ENCODE measurements at places on chromosomes 16 and 17.

GRCh38 chr17:75271233-75271954 lies 363 bp upstream of the MIF4GD start:
- DNase-seq, result peak; percentile 94

- no peak for DNase-seq
These were observed 52.6 kb downstream of the CCDC57 start for GRCh38 chr17:82160075-82160474.

DNA sequence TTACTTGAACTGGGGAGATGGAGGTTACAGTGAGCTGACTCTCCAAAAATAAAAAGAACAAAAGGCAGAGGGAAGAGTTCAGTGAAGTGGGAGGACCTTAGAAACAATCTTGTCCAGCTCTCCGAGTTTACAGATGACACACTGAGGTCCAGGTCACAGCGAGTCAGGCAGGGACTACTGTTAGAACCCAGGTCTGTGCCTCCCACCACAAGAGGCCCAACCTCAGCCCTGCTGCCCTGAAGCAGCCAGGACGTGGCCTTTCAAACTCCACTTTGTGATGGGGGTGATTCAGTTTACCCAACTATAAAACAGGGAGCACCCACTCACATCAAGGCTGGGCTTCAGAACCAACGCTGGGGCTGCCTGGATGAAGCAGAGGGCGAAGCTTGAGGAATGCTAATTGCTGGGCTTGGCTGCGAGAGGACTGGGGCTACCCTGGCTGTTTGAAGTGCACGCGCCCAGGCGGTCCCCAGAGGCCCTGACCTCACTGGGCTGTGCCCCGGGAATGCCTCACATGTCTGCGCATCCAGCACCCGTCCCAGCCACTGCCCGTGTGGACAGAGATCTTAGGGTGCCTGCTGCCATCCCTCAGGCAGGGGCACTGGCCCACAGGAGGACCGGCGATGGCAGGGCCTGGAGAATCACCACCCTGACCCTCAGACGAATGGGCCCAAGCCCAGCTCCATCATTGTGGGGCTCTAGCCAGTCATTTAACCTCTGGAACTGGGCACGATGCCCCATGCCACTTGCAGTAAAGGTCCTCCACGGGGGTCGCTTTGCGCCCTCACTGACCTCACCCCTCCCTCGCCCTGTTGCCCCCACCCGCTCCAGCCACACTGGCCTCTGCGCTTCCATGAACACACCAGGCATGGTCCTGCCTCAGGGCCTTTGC lies 11.4 kb downstream of the SLC5A10 start:
- DNase-seq, result no peak

DNA sequence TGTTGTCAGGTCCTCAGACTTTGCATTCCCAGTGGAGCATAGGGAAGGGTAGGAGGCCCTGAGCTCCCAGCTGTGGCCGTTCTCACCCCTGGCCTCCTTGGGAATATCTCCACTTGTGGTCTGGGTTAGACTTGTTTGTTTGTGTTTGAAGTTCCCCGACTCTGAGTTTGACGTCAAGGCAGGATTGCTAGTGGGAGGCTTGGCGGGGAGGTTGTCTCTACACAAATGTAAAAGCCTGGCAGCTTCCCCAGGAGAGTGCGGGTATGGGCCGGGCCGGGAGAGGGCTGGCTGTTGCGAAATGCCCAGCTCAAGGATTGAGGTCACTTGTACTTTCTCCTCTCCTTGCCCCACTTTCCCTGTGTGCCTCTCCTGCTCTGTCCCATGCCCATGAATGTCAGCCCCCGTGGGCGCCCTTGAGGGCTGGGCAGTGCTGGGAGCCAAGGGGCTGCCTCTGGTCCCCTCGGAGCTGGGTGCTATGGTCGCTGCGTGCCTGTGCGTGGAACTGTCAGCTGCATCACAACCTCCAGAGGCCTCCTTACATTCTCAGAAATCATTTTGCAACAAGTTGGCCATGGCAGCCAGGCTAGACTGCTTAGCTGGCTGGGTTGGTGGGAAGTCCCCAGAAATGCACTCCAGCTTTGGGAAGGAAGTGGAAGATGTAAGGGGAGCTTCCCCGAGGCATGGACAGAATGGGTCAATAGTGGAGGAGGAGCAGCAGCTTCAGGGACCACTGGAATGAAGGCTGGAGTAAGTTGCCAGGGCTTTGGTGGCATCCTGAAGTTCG lies 84.3 kb downstream of the KSR1 start:
- DNase-seq, result no peak

DNA sequence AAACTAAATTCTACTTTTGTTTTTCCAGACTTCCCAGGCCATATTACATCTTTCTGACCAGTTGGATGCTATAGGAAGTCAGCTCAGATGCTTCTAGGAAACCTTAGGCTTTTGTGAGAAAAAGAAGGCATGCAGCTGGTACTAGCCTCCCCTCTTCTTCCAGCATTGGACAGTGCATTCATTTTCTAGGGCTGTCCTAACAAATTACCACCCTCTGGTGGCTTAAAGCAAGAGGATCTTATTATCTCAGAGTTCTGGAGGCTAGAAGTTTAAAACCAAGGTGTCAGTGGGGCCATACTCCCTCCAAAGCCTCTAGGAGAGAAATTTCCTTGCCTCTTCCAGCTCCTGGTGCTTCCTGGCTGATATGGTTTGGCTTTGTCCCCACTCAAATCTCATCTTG lies 467.8 kb downstream of the SLC39A11 start:
- no peak for DNase-seq

DNA sequence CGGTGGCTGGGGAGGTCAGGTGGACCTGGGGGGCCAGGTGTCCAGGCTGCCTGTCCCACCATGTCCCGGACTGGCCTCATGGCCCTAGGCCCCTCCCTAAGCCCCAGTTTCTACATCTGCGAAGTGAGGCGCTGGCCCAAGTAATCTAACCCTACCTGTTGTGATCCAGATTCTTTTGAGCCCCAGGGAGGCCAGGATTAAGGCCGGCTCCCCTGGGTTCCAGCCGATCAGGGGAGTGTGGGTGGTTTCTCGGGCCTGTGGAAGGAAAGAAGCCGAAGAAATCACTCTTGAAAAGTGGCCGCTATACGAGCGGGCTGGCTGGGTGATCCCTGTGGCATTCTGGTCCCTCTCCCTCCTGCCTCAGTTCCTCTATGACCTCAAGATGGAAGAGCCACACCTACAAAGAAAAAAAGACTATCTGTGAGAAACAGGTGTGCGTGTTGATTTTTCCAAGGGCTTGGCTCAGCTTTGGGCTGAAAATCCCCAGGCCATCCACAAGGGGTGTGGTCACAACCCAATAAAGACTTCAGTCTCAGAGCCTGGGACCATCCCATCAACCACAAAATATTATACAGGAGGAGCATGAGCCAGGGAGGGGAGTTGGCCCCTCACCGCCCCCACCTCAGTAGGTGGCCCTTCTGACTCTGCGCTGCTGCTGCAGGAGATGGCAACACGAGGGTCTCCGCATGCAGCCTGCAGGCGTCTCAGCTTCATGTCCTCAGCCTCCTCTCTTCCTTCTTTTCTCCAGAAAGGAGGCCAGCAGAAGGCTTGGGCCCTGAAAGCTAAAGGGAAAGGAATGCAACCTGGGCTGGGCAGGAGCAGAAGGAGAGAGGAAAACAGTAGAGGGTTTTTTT lies 20.3 kb downstream of the GPR142 start:
- no peak for DNase-seq

GRCh38 chr16:17252064-17252463 lies 218.7 kb downstream of the XYLT1 start:
- no peak for DNase-seq

DNA sequence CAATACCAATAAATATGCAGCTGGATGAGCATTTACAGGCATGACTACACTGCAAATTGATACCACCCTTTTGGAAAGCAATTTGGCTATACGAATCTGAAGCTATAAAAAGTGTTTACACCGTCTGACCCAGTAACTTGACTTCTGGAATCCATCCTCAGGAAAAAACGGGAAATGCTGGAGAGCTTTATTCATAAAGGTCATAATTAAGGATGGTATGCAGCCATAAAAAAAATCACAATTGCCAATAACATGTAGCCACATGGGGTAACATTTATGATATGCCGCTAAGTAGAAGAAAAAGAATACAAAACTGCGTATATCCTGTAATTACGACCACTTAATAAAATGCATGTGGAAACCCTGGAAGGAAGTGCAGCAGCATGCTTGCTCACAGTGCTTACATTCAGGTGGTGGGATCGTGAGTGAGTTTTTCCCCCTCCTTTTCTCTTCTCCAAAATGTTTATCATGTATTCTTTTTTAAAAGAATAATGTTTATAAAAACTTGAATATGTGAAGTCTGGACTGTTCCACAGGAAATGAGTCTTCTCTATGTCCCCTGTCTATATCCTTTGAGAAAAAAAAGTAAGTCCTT lies 34.2 kb downstream of the COPRS start:
- no peak for DNase-seq

DNA sequence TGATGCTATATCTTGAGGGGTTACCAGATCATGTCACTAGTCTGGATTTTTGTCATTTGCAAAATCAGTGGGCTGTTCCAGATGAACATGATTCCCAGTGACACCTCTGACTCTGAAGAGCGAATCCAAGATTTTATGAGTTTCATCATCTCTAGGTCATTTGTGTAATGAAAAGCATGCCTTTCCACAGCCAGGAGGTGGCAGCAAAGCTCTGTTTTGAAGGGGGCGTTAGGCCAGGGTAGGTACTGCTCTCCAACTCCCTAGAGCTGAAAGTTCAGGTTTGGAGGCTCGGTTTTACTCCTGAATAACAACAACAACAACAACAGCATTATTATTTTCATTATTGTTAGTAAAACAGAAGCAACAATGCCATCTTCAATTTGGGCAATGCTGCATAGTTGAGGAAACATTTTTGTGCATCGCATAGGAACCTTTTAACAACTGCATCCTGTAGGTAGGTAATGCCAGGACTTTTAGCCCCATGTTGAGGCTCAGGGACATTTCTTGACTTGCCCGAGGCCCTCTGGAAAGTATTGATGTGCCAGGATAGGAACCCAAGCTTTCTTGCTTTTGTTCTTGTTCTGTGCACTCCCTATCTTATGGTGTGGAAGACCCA lies 77.0 kb downstream of the MYH13 start:
- DNase-seq, result no peak

DNA sequence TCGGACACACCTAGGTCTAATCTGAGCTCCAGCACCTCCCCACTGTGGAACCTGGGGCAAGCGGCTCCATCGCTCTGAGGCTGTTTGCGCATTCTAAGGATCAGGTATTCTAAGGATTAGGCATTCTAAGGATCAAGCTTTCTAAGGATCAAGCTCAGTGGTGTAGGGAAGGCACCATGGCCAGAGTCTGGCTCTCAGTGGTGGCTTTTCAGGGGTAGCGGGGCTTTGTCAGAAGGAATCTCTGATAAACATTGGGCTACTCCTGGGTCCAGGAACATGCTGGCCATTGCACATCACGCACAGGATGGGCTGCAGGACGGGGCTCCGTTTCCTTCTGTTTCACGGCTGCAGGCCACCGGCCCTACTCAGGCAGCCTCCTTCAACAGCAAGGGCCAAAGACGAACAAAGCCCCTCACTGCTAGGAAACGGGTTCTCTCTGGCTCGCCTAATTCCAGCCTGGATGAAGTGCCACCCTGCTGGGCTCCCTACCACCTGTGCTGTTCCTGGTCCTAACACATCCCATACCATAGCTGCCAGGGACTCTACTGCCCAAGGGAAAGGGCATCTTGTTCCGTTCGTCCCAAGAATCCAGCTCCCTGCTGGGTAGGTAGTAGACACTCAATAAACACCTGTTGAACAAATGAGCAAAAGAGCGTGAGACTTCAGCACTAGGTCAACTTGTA lies 5.5 kb downstream of the C1QTNF1 start:
- DNase-seq, result no peak

DNA sequence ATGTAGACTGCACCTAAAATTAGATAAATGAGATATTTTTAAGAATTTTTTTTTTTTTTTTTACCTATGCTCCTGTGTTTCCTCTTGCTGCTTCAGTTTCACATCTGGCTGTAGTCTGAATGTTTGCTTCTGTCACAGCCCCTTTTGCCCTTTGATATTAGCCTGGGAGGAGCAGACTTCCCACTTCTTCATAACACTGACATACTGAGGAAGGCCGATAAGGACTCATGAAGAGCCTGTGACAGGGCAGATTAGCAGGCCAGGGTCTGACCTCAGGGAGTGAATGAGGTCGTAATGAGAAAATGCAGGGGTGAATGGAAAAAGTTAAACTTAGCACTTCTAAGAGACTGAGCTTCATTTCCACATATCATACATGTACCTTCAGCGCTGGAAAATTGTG lies at the start of gene SLFN14:
TSS of gene SLFN14 (minus strand) at position 117 of the 400 bp plus-strand sequence. CDS start 2,757 bp downstream, outside the sequence.
- no peak for DNase-seq

DNA sequence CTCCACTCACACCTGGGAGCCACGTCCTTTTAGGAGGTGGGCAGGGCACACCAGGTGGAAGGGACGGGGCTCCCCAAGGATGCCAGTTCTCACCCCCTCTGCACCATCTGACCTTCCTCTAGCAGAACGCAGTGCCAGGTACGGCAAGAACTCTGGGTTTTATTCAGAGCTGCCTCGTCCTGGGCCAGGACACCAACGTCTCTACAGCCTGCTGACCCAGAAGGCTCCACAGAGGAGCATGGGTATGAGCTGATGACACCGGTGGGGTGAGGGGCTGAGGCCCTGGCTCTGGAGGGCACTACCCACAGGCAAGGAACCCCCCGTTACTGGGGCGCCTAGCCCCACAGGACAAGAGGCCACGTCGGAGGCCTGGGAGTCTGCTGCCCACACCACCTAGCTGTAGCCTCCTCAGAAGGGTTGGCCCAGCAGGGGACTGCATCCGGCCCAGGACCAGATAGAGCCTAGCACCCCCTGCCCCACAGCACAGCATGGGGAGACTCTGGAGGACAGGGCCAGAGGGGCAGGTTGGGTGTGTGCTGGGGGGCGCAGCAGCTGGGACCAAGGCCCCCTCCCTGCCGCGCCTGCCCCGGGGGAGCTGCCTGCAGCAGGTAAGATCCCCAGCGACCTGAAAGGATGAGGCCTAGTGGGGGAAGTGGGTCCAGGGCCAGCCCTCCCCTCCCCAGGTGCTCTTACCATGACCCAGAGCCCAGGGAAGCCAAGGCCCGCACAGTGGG lies 13.9 kb downstream of the BCAR1 start:
- DNase-seq, result no peak

- DNase-seq, result no peak
These were observed 800.2 kb downstream of the KCNJ2 start for GRCh38 chr17:70969521-70970034.

GRCh38 chr17:49299996-49300395 lies 62.1 kb downstream of the ZNF652 start:
- DNase-seq, result no peak

- no peak for DNase-seq
These were observed at the start of gene GH2 for GRCh38 chr17:63881935-63882601. Gene GH2, minus strand, starts transcription at chr17:63881944. Its CDS starts 143 bp downstream, at chr17:63881801.

DNA sequence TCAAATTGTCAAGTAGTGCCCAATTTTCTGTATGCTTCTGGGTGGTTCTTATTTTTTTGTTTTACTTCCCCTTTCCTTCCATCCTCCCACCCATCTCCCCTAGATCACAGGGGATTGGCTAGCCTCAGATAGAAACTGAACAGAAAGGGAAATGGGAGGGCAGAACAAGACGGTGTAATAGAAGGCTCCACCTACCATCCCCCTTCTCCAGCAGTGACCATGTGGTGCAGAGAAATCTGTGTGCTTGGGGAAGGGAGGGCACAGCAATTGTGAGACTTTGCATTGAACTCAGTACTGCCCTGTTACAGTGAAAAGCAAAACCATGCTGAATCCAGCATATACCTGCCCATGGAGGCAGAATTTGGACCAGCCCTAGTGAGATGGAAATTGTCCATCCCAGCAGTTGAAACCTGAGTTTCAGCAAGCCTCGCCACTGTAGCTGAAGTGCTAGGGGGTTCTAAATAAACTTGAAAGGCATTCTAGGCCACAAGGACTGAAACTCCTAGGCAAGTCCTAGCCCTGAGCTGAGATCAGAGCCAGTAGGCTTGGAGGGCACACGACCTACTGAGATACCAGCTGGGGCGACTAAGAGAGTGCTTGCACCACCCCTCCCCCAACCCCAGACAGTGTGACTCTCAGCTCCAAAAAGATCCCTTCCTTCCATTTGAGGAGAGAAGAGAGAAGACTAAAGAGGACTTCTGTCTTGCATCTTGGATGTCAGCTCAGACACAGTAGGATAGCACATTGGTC lies 5.2 kb downstream of the SLFN11 start:
- DNase-seq, result no peak

Data from activated naive CD4-positive, alpha-beta T cell treated with anti-CD3 and anti-CD28 coated beads, Interleukin-2, amount 50 U/mL, for 72 hours (primary cell).